ENCODE measurements at places on chromosomes 5 and 9.

GRCh38 chr5:133285583-133286021, 233.8 kb downstream of the HSPA4 start:
- DNase-seq = peak; percentile 83

GRCh38 chr5:133265720-133266526, 214.1 kb downstream of the HSPA4 start:
- DNase-seq = no peak

DNA sequence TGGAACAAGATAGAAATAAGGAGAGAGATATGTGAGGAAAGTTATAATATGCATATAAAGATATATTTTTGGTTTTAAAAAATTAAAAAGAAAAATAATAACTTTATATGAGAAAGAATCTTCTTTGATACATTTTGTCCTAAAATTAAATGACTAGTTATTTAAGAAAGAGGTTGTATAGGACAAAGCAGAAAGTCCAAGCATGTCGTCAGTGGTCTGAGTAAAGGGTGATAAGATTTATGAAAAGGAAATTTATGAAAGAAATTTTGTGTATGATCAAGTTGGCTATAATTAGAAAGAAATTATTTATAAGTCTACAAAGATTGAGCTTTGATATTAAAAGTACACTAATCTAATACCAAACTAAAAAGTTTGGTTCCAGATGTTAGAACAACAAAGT, 32.0 kb downstream of the GTF3C4 start:
- no peak for DNase-seq

- no peak for DNase-seq
Observed at GRCh38 chr9:9729082-9729481, 883.7 kb downstream of the PTPRD start.

GRCh38 chr5:33769196-33769595, 122.6 kb downstream of the ADAMTS12 start:
- no peak for DNase-seq

DNA sequence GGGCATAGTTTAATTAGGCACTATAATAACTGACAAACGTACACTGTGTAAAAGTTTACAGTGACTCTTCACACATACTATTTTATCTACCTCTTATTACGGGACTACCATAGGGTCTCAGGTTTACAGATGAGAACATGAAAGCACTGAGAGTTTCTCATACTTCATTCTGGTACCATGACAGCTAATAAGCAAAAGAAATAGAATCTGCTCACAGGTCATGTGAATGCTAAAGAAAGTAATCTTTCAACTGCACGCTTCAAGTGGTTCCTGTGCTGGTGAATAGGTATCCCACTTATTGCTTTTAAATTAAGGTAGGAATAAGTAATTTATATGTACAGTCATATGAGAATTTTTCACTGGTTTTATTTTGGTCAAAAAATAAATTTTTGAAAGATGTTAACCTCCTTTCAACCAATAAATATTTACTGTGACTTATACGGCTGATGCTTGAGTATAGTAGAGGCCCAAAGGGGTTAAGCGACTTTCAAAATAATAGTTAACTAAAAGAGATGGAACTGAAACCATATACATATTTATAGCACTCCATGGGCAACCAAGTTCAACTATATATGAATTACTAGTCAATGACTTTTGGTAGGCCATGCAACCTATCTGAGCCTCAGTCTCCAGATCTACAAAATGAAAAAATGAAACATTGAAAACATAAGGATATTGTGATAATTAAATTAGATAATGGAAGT, 8.1 kb downstream of the CDKN2A start:
- DNase-seq = no peak

- no peak for DNase-seq
Observed at GRCh38 chr5:2761921-2762488, 10.5 kb upstream of the IRX2 start.

- no peak for DNase-seq
Observed at GRCh38 chr9:131028221-131028884, 19.4 kb downstream of the LAMC3 start.

GRCh38 chr5:87061046-87061445, 206.6 kb upstream of the RASA1 start:
- no peak for DNase-seq

DNA sequence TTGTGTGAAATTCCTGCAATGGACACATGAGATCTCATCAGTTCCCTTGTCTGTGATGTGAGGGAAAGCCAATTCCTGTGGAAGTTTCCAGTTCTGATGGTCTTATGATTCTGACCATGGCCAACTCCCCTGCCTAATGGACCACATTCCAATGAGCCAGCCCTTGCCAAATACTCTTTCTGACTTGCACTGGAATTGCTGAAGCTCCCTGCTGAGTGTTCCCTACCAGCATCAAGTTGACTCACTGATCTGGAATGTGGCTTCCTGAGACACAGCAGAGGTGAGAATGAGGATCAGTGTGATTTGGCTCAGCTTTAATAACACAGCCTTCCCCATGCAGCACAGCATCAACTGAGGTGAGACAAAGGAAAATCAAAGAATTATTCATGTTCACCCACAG, 427.8 kb downstream of the KDM4C start:
- no peak for DNase-seq

DNA sequence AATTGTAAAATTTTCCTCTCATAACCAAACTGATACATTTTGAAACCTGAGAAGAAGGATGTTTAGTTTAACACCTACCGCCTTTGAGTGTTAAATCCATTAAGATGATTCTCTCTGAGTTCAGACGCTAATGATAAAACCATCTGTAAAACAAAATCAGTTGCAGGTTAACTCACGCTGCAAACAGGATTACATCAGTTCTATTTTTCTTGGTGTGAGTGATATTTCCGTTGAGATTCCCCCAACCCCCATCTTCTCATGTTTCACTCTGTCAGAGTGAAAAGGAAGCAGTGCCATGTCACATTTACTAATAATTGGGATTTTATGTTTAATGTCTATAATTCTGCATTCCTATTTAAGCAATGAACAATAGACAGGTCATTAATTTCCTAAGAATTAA, 146.5 kb downstream of the FANCC start:
- DNase-seq = no peak

Data from left ventricle myocardium superior (tissue), 1 donor.